ENCODE measurements at places on chromosomes 1 and 21.

GRCh38 chr1:76013206-76013581 lies 61.4 kb upstream of the ST6GALNAC3 start:
- no peak for DNase-seq

DNA sequence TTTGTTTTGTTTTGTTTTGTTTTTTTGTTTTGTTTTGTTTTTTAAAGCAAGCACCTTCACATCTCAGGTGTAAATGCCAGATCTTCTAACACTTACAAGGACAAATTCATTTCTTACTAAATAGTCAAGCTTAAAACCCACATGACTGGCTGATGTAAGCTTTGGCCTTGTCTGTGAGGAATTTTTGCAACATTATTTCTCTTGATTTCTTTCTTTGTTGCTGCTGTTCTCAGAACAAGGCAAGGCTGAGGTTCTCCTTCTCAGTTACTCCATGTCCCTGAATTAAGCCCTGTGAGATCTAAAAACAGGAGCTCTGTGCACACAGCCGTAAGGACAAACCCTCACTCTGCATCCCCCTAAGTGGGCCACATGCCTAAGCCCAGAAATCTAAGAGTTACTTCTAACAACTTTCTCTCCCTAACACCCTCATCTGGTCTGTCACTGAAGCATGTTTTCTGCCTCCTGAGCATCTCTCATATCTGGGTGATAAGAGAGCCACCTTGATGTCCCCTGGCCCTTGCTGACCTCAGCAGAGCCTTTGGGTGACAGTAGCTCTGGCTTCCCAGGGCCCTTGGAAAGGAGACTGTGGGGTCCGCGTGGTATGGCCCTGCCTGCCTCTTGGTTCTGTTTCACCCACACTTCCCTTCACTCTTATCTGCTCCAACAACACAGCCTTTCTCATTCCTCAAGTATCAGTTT lies 81.2 kb upstream of the HOOK1 start:
- DNase-seq = peak; percentile 36

DNA sequence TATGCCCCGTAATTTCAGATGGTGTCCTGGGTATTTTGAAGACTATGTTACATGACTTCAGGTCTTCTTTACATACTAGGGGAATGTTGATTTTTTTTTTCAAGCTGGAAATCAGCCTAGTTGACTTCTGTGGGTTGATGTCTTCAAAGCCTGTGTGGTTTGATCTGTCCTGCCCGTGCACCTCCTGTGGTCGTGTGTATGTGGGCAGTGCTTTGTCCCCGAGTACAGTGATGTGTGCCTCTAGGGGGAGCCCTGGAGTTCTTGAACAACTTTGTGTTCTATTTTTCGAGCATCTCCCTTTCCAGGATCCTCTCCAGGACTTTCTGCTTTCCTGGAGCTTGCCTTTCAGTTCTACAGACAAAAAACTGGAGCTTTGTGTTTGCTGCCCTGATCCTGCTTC lies 28.9 kb downstream of the OBSCN start:
- peak; percentile 26 for DNase-seq

DNA sequence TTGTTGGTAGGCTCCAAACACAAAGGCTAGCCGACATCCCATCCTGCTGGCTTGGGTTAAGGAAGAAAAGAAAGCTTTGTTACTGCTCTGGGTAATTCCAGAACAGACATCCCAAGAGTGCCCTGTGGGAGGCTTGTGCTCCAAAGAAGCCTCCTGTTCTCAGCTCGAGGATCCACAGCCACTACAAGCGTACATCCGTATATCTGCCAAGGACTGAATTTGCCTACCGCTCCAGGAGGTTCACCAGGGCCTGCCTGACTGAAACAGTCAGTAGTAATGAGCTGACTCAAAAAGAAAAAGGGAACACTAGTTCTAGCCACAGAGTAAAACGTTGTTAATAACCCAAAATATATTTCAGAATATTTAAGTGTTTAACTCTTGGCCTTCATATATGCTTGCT lies 24.8 kb upstream of the MUTYH start:
- DNase-seq = no peak

Measured in fibroblast of gingiva (primary cell).